ENCODE measurements at places on chromosomes 13 and 19. TPM values are rescaled to one million over a fixed set of nuclear protein-coding genes. Genes with fewer than 3 reads are reported as not detected.

- H3K27me3 ChIP-seq = no peaks in the 10 kb centered on the region
- DNase-seq = no peak
- H3K4me3 ChIP-seq = no peak overlapping the region
- no peak overlapping the region for H3K27ac ChIP-seq
Observed at GRCh38 chr13:92963029-92963428, 263.6 kb upstream of the GPC6 start.

DNA sequence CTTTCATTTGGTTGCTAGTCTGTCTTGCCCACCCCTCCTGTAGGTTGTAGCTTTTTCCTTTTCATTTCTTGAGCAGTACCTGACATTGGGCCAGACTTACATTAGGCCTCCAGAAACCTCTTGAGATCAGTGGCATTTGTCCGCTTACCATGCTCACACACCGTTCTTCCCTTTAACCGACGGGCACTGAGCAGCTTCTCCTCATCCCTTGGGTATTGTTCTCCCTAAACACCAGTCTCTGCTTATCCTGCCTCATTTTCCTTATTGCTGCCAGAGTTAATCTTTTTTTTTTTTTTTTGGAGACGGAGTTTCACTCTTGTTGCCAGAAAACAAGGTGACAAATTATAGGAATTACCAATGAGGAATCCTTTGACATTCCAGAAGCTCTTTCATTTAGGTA, 27.2 kb upstream of the KCTD4 start:
- no peak for DNase-seq
- no peaks in the 10 kb centered on the region for H3K27me3 ChIP-seq
- no peaks in the 10 kb centered on the region for H3K4me1 ChIP-seq
- H3K36me3 ChIP-seq = no peaks in the 10 kb centered on the region

- no peaks in the 10 kb centered on the region for H3K4me1 ChIP-seq
- no peaks in the 10 kb centered on the region for H3K36me3 ChIP-seq
- H3K4me3 ChIP-seq = no peak overlapping the region
- H3K27me3 ChIP-seq = no peaks in the 10 kb centered on the region
- no peak for DNase-seq
Observed at GRCh38 chr13:96947343-96947910, 46.8 kb downstream of the OXGR1 start.

DNA sequence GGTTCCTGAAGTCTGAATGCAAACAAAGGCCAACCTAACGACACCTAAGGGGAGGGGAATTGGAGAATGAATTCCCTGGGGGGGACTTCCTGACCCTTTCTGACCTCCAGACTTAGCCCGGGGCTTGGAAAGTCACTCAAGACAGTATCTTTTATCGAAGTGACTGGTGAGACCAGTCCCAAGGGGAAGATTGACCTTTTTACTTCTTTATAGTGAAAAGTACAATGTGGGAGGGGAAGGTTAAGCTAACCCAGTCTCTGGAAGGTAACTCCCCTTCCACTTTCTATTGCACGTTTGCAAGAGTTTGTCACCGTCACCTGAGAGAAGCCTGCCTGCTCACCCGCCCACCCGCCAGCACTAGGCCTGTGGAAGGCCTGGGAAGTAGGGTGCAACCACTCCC, 111.9 kb downstream of the EFNB2 start:
- no peak for DNase-seq
- no peak overlapping the region for H3K4me3 ChIP-seq
- no peaks in the 10 kb centered on the region for H3K27me3 ChIP-seq
- no peak overlapping the region for H3K27ac ChIP-seq
- H3K4me1 ChIP-seq = peaks cover 9% of the 10 kb centered on the region

GRCh38 chr13:57638186-57638890, 6.8 kb downstream of the PCDH17 start:
- H3K27me3 ChIP-seq = peaks cover 13% of the 10 kb centered on the region
- H3K4me3 ChIP-seq = no peak overlapping the region
- H3K4me1 ChIP-seq = no peaks in the 10 kb centered on the region

- H3K36me3 ChIP-seq = no peaks in the 10 kb centered on the region
- no peaks in the 10 kb centered on the region for H3K4me1 ChIP-seq
- H3K27ac ChIP-seq = no peak overlapping the region
- H3K27me3 ChIP-seq = no peaks in the 10 kb centered on the region
Observed at GRCh38 chr13:72043366-72043765, 176.4 kb upstream of the DACH1 start.

DNA sequence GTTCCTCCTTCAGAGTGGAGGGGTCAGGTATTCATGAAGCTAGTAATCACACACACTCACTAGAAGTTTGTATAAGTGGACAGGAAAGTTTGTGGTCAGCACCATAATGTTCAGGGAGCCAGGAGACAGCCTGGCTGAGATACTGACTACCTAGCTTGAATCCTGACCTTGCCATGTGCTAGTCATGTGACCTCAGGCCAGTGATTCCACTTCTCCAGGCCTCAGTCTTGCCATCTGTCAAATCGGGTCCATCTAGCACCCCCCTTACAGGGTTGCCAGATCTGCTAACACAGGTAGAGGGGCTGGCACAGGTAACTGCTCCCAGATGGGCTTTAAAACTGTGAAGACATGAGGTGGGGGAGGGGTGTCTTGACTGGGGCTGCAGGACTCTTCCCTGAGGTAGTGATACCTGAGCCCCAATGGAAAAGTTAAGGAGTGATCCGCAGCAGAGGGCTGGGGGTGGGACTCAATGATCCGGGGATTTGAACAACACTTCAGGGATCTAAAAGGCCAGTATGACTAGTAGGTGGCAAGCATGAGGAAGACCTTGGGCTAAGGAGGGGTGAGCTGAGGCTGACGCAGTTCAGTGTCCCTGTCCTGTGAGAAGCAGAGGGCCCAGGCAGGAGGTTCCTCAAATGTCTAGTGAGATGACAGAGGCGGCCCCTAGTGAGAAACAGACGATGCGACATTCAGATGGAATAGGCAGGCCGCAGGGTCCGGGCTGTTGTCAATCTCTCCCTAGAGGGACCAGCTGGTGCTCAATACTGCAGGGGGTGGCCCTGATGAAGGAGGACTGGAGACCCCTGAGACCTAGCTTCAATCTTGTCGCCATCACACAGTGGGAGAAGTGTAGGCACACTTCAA, 8.5 kb downstream of the ACTMAP start:
- no peaks in the 10 kb centered on the region for H3K4me1 ChIP-seq
- H3K4me3 ChIP-seq = no peak overlapping the region
- H3K36me3 ChIP-seq = no peaks in the 10 kb centered on the region
- H3K27ac ChIP-seq = no peak overlapping the region

DNA sequence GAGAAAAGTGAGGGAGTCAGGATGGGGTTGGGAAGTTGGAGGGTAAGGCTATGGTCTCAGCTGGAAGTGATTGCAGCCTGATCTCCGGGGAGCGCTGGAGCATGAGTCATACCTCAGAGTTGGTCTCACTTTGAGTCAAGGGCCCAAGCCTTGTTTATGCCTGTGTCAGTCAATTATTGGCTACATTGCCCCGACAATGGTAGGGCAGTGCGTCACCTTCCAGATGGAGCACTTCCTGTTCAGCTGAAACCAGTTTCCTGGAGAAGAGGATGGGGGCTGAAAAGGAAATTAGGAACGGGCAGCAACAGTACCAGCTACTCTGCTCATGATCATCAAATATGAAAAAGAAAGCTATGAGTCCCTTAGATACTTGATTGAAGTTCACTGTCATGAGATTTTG, 60.4 kb downstream of the ADGRE1 start:
- H3K27me3 ChIP-seq = no peaks in the 10 kb centered on the region
- H3K4me3 ChIP-seq = no peak overlapping the region
- H3K4me1 ChIP-seq = no peaks in the 10 kb centered on the region

- H3K4me1 ChIP-seq = no peaks in the 10 kb centered on the region
- H3K27me3 ChIP-seq = no peaks in the 10 kb centered on the region
- H3K27ac ChIP-seq = no peak overlapping the region
- no peak overlapping the region for H3K4me3 ChIP-seq
- no peaks in the 10 kb centered on the region for H3K36me3 ChIP-seq
- no peak for DNase-seq
Observed at GRCh38 chr13:26541678-26542568, 15.6 kb upstream of the WASF3 start.

GRCh38 chr19:3494051-3494450, 6.4 kb downstream of the DOHH start:
- H3K4me1 ChIP-seq = no peaks in the 10 kb centered on the region
- H3K4me3 ChIP-seq = no peak overlapping the region
- DNase-seq = no peak

GRCh38 chr13:93951951-93952350, 527.5 kb downstream of the DCT start:
- no peak overlapping the region for H3K4me3 ChIP-seq
- no peak for DNase-seq
- no peak overlapping the region for H3K27ac ChIP-seq
- H3K27me3 ChIP-seq = no peaks in the 10 kb centered on the region

- no peak for DNase-seq
- peaks cover 2% of the 10 kb centered on the region for H3K36me3 ChIP-seq
- H3K4me3 ChIP-seq = no peak overlapping the region
- H3K27me3 ChIP-seq = no peaks in the 10 kb centered on the region
Observed at GRCh38 chr13:110628477-110628793, 13.1 kb downstream of the NAXD start.

DNA sequence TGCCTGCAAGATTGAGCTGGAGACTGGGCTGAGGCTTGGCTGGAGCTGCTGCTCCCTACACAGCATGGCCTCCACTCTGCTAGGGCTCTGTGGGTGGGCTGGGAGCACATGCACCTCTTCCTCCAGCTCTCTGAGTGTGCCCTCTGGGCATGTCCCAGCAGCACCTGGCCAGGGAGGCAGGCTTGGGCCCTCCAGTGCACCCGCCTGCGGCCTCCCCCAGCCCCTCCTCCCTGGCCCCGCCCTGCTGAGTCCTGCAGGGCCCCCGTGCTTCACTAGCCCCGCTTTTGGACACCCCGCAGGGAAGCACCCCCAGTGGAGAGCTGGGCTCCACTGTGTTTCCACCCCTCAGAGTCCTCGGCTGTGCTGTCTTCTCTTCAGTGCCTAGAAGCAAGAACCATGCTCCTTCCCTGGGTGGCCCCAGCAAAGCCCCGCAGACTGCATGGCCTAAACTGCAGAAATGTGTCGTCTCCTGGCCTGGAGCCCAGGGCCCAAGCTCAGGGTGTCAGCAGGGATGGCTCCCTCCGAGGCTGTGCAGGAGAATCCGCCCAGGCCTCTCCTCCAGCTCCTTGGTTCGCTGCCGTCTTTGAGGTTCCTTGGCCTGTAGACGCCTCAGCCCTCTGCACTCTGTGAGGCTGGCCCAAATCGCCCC, 5.0 kb upstream of the TEX29 start:
- H3K27ac ChIP-seq = no peak overlapping the region
- no peaks in the 10 kb centered on the region for H3K36me3 ChIP-seq
- DNase-seq = no peak
- no peak overlapping the region for H3K4me3 ChIP-seq
- peaks cover 3% of the 10 kb centered on the region for H3K4me1 ChIP-seq
- H3K27me3 ChIP-seq = no peaks in the 10 kb centered on the region

DNA sequence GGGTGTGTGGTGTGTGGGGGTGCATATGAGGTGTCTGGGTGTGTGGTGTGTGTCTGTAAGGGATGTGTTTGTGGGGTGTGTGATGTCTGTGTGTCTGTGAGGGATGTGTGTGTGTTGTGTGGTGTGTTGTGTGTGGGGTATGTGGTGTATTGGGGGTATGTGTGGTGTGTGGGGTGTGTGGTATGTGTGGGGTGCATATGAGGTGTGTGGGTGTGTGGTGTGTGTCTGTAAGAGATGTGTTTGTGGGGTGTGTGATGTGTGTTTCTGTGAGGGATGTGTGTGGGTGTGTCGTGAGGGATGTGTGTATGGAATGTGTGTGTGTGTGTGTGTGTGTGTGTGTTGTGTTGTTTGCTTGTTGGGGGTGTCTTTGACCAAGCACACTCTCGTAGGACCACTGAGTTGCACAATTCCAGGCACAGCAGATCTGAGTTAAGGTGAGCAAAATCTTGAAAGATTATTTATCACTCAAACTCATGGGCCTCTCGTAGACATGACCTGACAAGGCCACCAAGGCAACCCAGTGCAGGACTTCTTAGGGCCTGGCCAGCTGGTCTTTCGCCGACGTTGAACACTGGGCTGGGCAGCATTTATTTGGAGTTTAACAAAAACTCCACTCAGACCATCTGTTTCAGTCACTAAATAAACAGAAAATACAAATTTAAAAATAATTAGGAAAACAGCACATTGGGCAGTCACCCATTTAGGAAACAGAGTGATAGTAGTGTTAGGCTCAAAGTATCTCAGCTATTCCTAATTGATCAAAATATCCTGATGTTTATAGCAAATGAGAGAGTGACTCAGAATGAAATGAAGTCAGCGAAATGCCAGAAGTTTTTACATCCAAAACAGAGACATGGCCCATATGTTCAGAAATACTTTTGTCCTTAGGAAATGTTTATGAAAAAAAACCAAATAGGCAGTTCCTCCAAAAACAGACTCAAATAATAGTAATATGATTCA, 301.1 kb downstream of the FGF9 start:
- H3K27me3 ChIP-seq = no peaks in the 10 kb centered on the region
- DNase-seq = no peak
- no peaks in the 10 kb centered on the region for H3K36me3 ChIP-seq

- no peaks in the 10 kb centered on the region for H3K27me3 ChIP-seq
- no peak for DNase-seq
- no peak overlapping the region for H3K4me3 ChIP-seq
- no peak overlapping the region for H3K27ac ChIP-seq
- H3K36me3 ChIP-seq = no peaks in the 10 kb centered on the region
Observed at GRCh38 chr13:41562083-41562482, 104.7 kb downstream of the RGCC start.

GRCh38 chr13:45162194-45162593, 38.7 kb downstream of the KCTD4 start:
- no peak overlapping the region for H3K27ac ChIP-seq
- H3K4me3 ChIP-seq = no peak overlapping the region
- no peak for DNase-seq
- no peaks in the 10 kb centered on the region for H3K4me1 ChIP-seq

GRCh38 chr13:75798353-75799255, 162.5 kb downstream of the LMO7 start:
- peaks cover 4% of the 10 kb centered on the region for H3K4me1 ChIP-seq
- no peak overlapping the region for H3K4me3 ChIP-seq
- no peaks in the 10 kb centered on the region for H3K36me3 ChIP-seq
- DNase-seq = no peak

- no peak overlapping the region for H3K27ac ChIP-seq
- H3K36me3 ChIP-seq = no peaks in the 10 kb centered on the region
- H3K4me3 ChIP-seq = no peak overlapping the region
Observed at GRCh38 chr13:93674337-93674755, 447.7 kb downstream of the GPC6 start.

Gene RNF225
- 0.17 TPM for polyA plus RNA-seq

Gene ZNF850
- polyA plus RNA-seq = 5.6 TPM

Gene KRTDAP
- polyA plus RNA-seq = 0.88 TPM

Gene HPN
- 49.9 TPM for polyA plus RNA-seq

Gene LRRC4B
- polyA plus RNA-seq = 20.8 TPM

Gene OSCAR
- 1.1 TPM for polyA plus RNA-seq

Gene SIGLEC12
- polyA plus RNA-seq = not detected

Gene PNMA8B
- polyA plus RNA-seq = 0.48 TPM

Gene CD33
- 0.06 TPM for polyA plus RNA-seq
